ENCODE measurements at places on chromosomes 2 and 18.

- DNase-seq: no peak
Measured at GRCh38 chr2:45168711-45169338, 159.6 kb upstream of the SIX2 start.

DNA sequence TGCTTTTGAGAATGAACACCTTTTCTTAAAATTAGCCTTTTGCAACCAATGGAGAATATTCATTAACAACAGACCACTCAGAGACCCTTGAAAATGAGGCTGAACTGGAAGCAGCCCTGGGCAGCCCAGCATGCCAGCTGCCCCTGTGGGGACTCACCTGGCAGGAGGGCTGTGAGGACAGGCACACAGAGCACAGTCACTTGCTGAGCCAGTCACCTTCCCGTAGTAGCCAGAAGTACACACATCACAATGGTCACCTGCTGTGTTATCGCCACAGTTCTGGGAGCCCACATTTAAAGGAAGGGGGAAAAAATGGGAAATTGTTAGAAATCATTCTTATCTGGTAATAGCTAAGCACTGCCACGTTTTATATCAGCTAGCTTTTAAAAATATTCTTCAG is 115.5 kb downstream of the LAMA1 start:
- no peak for DNase-seq

DNA sequence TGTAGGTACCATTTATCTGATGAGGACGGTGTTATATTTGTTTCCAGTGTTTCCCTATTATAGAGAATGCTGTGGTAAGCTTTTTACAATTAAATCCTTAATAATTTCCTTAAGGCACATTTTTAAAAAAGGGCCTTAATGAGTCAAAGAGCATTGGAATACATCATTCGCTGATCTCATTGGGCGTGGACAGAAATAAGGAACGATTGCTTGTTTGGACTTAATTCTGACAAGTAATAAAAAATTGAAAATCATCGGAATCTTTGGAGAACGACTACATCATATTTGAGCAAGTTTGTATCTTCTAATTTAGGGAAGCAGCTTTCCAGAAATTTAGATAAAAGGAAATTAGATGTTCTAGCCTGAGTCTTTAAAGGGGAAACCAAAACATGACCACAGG is 11.3 kb downstream of the AGPS start:
- no peak for DNase-seq

DNA sequence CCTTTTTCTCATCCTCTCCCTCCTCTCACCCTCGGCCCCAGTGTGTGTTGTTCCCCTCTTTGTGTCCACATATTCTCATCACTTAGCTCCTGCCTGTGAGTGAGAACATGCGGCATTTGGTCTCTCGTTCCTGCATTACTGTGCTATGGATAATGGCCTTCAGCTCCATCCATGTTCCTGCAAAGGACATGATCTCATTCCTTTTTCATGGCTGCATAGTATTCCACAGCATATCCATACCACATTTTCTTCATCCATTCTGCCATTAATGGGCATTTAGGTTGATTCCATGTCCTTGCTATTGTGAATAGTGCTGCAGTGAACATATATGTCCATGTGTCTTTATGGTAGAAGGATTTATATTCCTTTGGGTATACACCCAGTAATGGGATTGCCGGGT is 10.8 kb upstream of the NCOA1 start:
- no peak for DNase-seq

DNA sequence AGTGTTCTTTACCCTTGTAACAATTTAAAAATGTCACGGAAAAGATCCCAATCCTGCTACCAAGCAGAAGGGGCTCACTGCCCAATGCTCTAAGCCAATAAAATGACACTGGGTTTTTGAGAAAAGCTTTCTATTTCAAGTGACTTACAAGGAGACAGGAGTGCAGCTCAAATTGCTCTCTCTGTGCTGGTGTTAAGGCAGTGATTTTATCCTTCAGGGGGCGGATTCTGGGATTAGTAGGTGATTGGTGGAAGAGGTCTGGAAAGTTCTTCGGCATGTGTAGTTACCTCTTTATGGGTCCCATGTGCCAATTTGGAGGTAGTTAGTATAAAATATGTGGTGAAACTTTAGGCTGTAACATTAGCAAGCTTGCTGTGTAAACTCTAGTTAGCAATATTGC is 27.4 kb upstream of the MCM6 start:
- no peak for DNase-seq

GRCh38 chr18:78073275-78073674 is 823.6 kb downstream of the GALR1 start:
- DNase-seq: no peak

DNA sequence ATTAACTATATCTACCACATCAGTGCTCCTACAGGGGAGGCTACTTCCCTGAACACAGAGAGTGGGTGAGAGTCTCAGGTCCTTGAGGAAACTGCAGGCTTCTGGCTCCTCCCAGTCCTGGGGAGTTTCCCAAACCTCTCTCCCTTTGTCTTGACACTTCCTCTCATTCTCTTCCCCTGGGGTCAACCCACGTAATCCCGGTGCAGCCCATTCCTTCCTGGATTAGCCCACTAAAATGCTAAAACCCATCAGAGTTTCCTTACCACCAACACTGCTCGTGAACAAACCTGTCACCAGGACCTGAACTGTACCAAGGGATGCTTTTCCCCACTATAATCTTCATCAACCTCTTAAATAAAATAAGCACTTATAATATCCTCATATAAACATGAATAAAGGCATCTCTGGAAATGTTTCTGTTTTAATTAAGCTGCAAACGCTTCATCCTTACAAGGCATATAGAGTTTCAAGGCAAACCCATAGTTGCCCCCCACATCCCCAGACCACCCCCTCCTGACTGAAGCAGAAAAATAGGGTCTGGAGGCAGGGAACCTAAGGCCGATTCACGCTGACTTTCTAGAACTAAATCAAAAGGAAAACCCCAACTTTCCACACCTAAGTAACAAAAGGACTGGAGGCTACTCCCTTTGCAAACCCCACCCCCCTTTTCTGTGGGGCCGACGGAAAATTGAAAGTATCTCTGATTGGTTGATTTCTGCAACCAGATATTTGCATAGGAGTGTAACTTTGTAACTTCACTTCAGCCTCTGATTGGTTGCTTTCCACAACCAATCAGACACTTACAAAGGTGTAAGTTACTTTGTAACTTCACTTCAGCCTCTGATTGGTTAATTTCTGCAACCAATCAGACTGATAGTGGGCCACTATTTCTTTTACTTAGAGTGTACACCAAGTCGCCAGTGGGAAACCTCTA is 19.0 kb downstream of the TMSB10 start:
- no peak for DNase-seq

GRCh38 chr2:68774569-68775271 is 40.1 kb downstream of the ARHGAP25 start:
- peak; percentile 41 for DNase-seq

- no peak for DNase-seq
Measured at GRCh38 chr2:10385501-10385900, 62.6 kb downstream of the ODC1 start.

DNA sequence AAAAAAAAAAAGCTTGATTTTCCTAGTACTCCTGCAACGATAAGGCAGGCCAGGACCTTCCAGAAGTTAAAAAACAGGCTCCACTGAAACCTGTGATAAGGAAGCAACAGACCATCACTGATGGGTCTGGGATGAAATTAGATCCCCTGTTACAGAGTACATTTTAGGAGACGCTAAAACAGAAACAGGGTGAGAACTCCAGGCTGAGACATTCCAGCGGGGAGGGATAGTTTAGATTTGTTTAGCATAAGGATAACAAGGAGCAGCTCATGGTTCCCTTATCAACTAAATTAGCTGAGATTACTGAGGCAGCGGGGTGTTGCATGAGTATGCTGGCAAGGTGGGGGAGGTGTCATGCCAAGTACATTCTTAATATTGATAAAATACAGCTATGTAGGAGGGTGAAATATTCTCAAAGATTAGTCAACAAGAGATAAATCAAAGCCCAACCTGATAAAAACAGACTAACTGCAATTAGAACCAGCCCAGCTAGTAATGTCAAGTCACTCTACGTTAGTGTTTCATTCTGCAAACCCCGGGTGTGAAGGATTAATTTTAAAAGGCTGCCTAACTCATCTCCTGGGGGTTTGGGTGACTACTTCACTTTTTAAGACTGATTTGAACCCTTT is 75.0 kb upstream of the BZW1 start:
- DNase-seq: no peak

DNA sequence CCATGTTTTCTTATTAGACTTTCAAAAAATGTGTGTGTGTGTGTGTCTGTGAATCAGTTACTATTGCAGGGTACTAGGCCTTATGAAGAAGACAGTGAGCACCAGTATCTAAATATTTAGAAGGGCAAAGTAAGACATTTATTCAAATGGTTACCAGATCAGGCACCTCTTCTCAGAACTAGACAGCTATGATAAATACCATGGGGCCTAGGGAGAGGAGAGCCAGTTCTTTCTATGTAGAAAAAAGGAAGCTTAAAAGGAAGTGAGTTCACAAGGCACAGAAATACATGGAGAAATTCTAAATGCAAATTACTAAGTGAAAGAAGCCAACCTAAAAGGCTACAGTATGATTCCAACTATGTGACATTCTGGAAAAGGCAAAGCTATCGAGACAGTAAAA is 261.3 kb downstream of the SOX11 start:
- no peak for DNase-seq

GRCh38 chr2:20617081-20617575 is 33.8 kb downstream of the HS1BP3 start:
- DNase-seq: no peak

GRCh38 chr2:191656391-191656790 is 21.5 kb upstream of the NABP1 start:
- DNase-seq: no peak

GRCh38 chr2:77144772-77145171 is 377.4 kb downstream of the LRRTM4 start:
- no peak for DNase-seq

DNA sequence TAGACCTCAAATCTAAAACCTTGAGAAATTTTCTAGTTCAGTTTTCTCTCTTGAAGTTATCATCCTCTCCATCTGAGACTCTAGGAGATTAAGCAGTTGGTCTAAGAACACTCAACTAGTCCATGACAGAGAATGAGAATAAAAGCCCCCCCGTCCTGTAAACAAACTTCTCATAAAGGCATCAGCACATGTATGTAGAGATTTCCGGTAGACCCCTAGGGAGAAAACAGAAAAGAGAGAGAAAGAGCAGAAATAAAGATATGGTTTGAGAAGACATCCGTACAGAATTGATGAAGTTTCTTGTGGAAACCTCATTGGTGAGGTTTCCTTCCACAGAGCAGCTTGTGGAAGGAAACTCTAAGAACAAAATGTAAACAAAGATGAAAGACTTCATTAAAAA is 3.2 kb upstream of the GPR155 start:
- no peak for DNase-seq

DNA sequence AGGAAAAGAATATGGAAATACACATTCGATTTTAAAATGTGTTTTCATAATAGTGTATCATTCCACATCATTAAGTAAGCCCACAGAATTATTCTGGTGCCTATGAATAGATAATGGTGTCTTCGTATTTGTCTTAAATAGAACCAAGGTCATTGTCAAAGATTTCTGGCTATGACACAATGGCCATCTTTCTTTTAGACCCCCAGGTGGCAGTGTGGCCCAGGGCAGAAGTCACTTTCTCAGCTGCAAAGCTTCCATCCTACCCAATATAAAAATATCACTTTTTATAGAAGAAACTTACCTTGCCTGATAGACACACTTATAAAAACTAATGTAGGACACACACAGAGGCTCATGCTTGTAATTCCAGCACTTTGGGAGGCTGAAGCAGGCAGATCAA is 57.5 kb downstream of the ZRANB3 start:
- DNase-seq: no peak

DNA sequence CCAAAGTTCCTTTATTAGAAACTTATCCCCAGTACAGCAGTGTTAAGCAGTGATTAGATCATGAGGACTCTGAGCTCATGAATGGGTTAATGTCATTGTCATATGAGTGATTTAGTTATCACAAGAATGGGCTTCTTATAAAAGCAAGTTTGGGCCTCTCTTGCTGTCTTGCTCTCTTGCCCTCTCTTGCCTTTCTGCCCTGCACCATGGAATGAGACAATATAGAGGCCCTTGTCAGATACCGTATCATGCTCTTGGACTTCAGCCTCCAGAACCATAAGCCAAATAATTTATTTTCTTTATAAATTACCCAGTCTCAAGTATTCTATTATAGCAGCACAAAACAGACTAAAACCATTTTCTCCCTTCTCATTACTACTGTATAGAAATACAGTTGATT is 125.8 kb downstream of the TRABD2A start:
- no peak for DNase-seq

GRCh38 chr2:172639823-172640222 is 83.9 kb downstream of the PDK1 start:
- no peak for DNase-seq

GRCh38 chr2:233473878-233474277 is 92.7 kb downstream of the USP40 start:
- DNase-seq: no peak

DNA sequence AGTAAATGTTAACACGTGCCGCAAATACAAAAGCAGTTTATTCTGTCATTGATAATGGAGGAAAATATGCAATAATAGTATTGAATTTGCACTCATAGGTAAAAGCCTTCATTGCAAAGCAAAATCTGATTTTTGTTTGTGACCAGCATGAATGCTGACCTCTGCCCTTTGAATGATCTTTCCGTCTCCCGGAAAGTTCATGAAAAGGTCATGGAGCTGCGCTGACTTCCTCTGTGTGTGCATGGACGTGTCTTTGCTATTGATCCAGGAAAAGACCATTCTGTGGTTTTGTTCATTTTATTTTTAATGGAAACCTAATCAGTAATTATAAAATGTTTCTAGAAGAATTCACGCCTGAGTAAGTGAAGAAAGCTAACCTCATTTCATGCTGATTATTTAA is 320.0 kb downstream of the MTX2 start:
- DNase-seq: no peak

GRCh38 chr2:165173215-165173614 is 30.6 kb downstream of the SCN3A start:
- no peak for DNase-seq

GRCh38 chr18:12934454-12935071 is 13.2 kb upstream of the SEH1L start:
- DNase-seq: peak; percentile 51

- no peak for DNase-seq
Measured at GRCh38 chr2:237171396-237171795, 85.7 kb downstream of the COPS8 start.

- no peak for DNase-seq
Measured at GRCh38 chr2:82852787-82853186, 1606.3 kb downstream of the SUCLG1 start.

GRCh38 chr2:172246649-172247048 is 143.9 kb upstream of the DLX2 start:
- DNase-seq: no peak

- no peak for DNase-seq
Measured at GRCh38 chr2:174858745-174859144, 94.5 kb upstream of the CHRNA1 start.

- no peak for DNase-seq
Measured at GRCh38 chr2:56184500-56185011, 766 bp downstream of the CCDC85A start.

GRCh38 chr2:11903085-11903606 is 156.7 kb downstream of the LPIN1 start:
- no peak for DNase-seq

DNA sequence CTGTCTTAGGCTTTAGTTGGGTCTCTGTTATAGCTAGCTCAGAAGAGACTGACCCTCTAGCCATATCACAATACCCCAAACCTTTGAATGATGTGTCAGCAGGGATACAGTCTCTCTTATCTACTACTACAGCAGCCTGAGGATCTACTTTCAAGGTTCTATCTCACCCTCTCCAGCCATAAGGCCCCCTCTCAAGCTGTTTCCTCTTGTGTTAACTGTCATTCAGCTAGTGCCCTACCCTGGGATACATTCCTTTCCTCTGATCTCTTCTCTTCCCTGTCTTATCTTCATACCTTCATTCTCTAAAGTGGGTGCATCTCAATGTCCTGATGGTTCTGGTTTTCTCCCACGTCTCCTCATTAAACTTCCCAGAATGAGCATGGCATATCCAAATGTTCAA is 434.7 kb downstream of the NRXN1 start:
- no peak for DNase-seq
